Caco-2 (cell line): ENCODE measurements at places on chromosomes 7 and 10. TPM values are rescaled to one million over a fixed set of nuclear protein-coding genes. Genes with fewer than 3 reads are reported as not detected.

GRCh38 chr7:70472601-70473237 is 659.2 kb upstream of the GALNT17 start:
- H3K4me1 ChIP-seq, result peaks cover 10% of the 10 kb centered on the region; the same call in 1 of the 2 replicates
- H3K36me3 ChIP-seq, result no peaks in the 10 kb centered on the region
- no peak overlapping the region for H3K4me3 ChIP-seq
- H3K27ac ChIP-seq, result no peak overlapping the region
- no peak for DNase-seq

- H3K36me3 ChIP-seq, result no peaks in the 10 kb centered on the region
- peaks cover 61% of the 10 kb centered on the region for H3K4me1 ChIP-seq
- no peaks in the 10 kb centered on the region for H3K27me3 ChIP-seq
- H3K4me3 ChIP-seq, result no peak overlapping the region
- DNase-seq, result peak; percentile 51
Observed at GRCh38 chr10:3803295-3803926, 18.4 kb upstream of the KLF6 start.

GRCh38 chr7:115805458-115805857 is 225.1 kb downstream of the TFEC start:
- H3K36me3 ChIP-seq, result no peaks in the 10 kb centered on the region
- H3K27me3 ChIP-seq, result no peaks in the 10 kb centered on the region
- peaks cover 7% of the 10 kb centered on the region; the same call in 1 of the 2 replicates for H3K4me1 ChIP-seq
- no peak overlapping the region for H3K4me3 ChIP-seq

GRCh38 chr7:27606270-27607209 is 56.1 kb downstream of the HIBADH start:
- peak; percentile 66 for DNase-seq
- H3K4me1 ChIP-seq, result peaks cover 33% of the 10 kb centered on the region
- no peaks in the 10 kb centered on the region for H3K36me3 ChIP-seq
- H3K27ac ChIP-seq, result peak overlapping the region; percentile 16

- no peaks in the 10 kb centered on the region for H3K27me3 ChIP-seq
- no peak for DNase-seq
- no peaks in the 10 kb centered on the region for H3K36me3 ChIP-seq
- no peak overlapping the region for H3K4me3 ChIP-seq
- no peaks in the 10 kb centered on the region; the same call in 1 of the 2 replicates for H3K4me1 ChIP-seq
Observed at GRCh38 chr7:85469446-85470010, 282.7 kb upstream of the SEMA3D start.

DNA sequence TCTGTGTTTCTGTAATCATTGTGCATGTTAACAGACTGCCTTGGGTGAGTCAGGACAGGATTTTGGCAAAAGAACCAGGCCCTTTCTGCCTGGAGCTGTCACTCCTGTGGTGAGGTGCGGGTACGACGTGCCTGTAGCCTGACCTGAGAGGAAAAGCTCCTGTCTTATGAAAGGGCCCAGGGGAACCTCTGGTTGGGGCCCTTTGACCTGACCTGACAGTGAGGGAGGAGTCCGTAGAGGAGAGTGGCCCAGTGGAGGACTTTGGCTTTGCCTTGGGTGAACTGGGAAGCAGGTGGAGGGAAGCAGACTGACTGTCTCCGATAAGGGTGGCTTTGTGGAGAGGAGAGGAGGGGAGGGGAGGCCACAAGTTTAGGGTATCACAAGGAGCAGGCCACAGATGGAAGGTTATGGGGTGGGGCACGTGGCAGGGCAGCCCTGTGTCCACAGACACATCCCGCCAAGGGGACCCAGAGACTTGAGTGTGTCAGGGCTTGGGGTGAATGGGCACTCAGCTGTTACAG is 6.9 kb downstream of the PFKP start:
- H3K36me3 ChIP-seq, result peaks cover 1% of the 10 kb centered on the region; the same call in 1 of the 2 replicates
- DNase-seq, result peak; percentile 46
- H3K27ac ChIP-seq, result peak overlapping the region; percentile 64
- H3K4me3 ChIP-seq, result no peak overlapping the region

DNA sequence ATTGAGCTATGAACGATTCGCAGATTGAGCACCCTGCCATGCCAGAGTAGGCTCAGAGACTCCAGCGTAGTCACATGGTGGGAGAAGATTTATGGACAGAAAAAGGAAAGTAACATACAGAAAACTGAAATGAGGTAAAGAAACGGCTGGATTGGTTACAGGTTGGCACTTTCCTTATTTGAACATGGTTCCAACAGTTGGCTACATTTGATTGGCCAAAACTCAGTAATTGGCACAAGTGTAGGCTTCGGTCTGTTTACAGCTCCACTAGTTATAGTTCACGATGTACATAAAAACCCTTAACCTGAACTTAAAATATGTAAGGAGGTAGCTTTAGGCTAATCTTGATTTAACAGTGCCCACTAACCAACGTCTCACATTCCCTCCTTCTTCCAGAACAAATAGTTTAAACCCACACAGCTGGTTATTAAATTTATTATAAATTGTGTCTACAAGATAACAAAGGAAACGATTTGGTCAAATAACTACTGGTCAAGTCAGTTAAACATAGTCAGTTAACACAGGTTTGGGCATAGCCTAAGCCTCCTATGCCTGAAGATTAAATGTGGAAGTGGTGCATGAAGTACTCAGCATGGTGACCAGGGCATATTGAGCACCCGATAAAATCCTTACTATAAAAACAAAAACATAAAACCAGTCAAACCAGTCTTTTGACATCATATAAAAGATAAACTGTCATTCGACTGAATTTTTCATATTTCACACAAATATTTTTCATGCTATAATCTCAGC is 17.9 kb upstream of the MTERF1 start:
- no peak for DNase-seq
- no peaks in the 10 kb centered on the region for H3K27me3 ChIP-seq
- H3K4me3 ChIP-seq, result no peak overlapping the region

DNA sequence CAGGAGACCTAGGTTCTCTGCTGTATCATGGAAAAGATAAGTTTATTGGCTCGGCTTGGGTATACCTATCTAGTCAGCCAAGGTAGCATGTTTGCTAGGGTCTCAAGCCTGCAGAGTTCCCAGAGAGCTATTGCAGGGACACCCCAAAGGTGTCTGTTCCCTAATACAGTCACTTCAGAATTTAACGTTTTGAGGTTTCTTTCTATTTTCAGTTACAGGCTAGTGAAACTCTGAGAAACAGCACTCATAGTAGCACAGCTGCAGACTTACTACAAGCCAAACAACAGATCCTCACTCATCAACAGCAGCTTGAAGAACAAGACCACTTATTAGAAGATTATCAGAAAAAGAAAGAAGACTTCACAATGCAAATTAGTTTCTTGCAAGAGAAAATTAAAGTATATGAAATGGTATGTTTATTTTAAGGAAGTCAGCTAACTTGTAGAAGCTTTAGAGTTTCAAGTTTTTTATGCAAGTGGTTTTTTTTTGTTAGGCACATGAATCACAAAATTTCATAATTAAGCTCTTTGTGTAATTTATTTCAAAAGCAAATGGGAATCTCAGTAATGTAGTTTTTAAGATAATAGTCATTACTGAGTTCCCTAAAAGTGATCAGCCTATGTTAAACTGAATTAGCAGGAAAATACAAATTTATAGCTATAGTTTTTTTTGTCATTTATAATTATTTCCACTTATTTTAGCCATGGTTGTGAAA is 54.9 kb downstream of the AKAP9 start:
- H3K36me3 ChIP-seq, result no peaks in the 10 kb centered on the region; the same call in 1 of the 2 replicates
- no peak overlapping the region for H3K4me3 ChIP-seq
- no peaks in the 10 kb centered on the region for H3K27me3 ChIP-seq
- DNase-seq, result no peak

- no peaks in the 10 kb centered on the region for H3K4me1 ChIP-seq
- no peaks in the 10 kb centered on the region for H3K36me3 ChIP-seq
- H3K27me3 ChIP-seq, result no peaks in the 10 kb centered on the region
- H3K4me3 ChIP-seq, result no peak overlapping the region
- DNase-seq, result no peak
Observed at GRCh38 chr10:132906106-132906505, 36.3 kb downstream of the CFAP46 start.

DNA sequence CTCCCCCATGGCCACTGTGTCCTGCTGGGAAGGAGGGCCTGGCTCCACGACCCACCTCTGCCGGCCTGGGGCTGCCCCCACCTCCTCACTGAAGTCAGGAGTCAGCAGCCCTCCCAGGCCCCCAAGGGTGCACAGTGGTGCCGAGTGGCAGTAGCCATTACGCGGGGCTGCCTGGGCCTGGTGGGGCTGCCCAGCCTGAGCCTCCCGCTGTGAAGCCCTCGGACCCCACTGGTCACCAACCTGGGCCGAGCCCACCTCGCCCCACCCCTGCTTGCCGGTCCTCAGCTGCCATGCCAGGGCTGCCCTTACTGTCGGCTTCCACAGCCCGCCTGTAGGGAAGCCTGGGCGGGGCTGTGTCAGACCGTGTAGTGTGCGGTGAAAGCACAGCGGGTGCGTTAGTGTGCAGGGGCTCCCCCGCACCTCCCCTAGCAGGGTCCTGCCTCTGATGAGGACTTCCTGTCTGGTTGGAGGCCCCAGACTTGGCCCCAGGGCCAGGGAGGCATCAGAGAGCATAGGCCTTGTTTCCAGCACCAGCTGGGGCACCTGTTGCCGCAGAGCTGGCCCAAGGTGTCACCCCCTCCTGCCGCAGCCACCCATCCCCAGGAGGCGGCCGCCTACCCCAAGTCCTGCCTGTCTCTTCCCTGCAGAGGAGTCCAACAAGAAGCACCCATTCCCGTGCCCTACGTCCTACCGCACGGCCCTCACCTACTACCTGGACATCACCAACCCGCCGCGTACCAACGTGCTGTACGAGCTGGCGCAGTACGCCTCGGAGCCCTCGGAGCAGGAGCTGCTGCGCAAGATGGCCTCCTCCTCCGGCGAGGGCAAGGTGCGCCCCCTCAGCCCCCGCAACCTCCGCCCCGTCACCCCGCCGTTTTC is 10.0 kb downstream of the TMEM120A start:
- H3K4me1 ChIP-seq, result peaks cover 3% of the 10 kb centered on the region
- peaks cover 1% of the 10 kb centered on the region for H3K36me3 ChIP-seq
- no peak for DNase-seq
- no peak overlapping the region for H3K4me3 ChIP-seq
- no peak overlapping the region for H3K27ac ChIP-seq
- H3K27me3 ChIP-seq, result no peaks in the 10 kb centered on the region

C10orf53 gene
- total RNA-seq, result not detected in 2 replicates

- no peak for DNase-seq
- no peaks in the 10 kb centered on the region for H3K36me3 ChIP-seq
- H3K4me3 ChIP-seq, result no peak overlapping the region
- H3K27ac ChIP-seq, result no peak overlapping the region
- H3K27me3 ChIP-seq, result no peaks in the 10 kb centered on the region; the same call in 1 of the 2 replicates
- H3K4me1 ChIP-seq, result no peaks in the 10 kb centered on the region
Observed at GRCh38 chr10:30984563-30985328, 46.9 kb downstream of the ZNF438 start.

DNA sequence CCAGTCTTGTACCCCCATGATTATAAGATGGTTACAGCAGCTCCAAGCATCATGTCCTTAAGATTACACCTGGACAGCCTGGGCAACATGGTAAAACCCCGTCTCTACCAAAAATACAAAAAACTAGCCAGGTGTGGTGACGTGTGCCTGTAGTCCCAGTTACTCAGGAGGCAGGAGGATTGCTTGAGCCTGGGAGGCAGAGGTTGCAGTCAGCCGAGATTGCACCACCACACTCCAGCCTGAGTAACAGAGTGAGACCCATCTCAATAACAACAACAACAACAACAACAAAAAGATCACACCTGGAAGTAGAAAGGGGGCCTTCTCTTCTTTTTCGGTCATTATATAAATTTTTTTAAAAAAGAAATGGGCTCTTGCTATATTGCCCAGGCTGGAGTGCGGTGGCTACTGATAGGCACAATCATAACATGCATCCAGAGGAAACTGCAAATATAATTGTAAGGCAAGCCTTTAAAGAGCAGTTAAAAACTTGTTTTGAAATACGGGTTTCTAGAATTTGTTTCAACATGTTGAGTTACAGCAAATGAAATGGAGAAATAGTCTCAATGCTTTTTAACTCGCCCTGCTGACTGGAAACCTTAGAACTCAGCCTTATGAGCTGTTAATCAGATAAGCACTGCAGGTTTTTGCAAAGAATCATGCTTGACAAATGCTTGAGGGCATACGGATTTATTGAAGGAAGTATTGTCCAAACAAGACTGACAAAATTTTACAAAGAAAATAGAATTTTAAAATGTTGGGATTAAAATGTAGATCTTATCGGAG is 4.7 kb upstream of the ENTPD7 start:
- no peaks in the 10 kb centered on the region for H3K27me3 ChIP-seq
- H3K4me1 ChIP-seq, result peaks cover 41% of the 10 kb centered on the region
- H3K4me3 ChIP-seq, result no peak overlapping the region
- no peak overlapping the region for H3K27ac ChIP-seq
- H3K36me3 ChIP-seq, result no peaks in the 10 kb centered on the region; the same call in 1 of the 2 replicates

C7orf57 gene
- not detected in 2 replicates for total RNA-seq

PALS2 gene
- 37.2 and 38.5 TPM in 2 replicates for total RNA-seq

MYOF gene
- 148 and 176 TPM in 2 replicates for total RNA-seq

RPA3 gene
- 76.3 and 90.2 TPM in 2 replicates for total RNA-seq

PANK1 gene
- 22.7 and 24.0 TPM in 2 replicates for total RNA-seq

DNA sequence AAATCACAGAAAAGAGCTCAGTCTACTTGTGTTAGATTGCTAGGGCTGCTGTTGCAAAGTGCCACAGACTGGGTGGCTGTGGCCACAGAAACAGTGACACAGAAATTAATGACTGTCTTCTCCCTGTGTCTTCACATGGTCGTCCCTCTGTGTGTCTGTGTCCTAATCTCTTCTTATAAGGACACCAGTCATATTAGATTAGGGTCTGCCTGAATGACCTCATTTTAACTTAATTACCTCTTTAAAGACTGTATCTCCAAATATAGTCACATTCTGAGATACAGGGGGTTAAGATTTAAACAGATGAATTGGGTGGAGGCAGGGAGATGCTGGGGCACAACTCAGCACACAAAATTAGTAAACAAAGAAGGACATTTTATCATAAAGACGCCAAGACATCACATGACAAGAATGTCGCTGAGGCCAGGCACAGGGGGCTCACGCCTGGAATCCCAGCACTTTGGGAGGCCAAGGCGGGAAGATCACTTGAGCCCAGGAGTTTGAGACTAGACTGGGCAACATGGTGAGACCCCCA is 23.3 kb upstream of the PARD3 start:
- H3K4me3 ChIP-seq, result no peak overlapping the region
- DNase-seq, result no peak
- no peaks in the 10 kb centered on the region for H3K27me3 ChIP-seq
- no peaks in the 10 kb centered on the region for H3K36me3 ChIP-seq
- no peak overlapping the region for H3K27ac ChIP-seq

DNA sequence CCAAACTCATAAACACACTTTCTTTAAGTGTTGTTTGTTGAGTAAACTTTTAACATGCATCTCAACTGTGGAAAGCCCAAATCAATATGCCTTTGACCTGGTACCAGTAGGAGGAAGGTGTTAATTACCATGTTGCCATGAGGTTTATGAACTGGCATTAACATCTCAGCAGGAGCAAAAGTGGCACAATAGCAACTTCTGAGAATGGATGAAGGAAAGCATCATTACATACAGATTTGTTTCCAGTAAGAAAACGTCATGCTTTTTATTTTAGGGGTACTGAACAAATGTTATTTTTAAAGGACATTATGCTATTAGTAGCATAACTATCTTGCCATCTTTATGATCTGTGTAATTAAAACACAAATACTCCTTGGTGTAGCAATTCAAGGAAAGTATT is 51.1 kb downstream of the ARMC3 start:
- no peaks in the 10 kb centered on the region for H3K36me3 ChIP-seq
- no peaks in the 10 kb centered on the region; the same call in 1 of the 2 replicates for H3K27me3 ChIP-seq

- no peak overlapping the region for H3K27ac ChIP-seq
- no peaks in the 10 kb centered on the region for H3K27me3 ChIP-seq
- DNase-seq, result no peak
- peaks cover 12% of the 10 kb centered on the region; the same call in 1 of the 2 replicates for H3K4me1 ChIP-seq
Observed at GRCh38 chr7:158428837-158429753, 158.5 kb downstream of the PTPRN2 start.

CDHR1 gene
- total RNA-seq, result 0.21 TPM in 1 of 2 replicates, not detected in the other
